Stimulated activated CD4-positive, alpha-beta T cell treated with anti-CD3 and anti-CD28 coated beads, Interleukin-1b, Interleukin-23, amount 100 ng/mL, for 4 hours (primary cell): ENCODE measurements at places on chromosomes 16 and 17.

DNA sequence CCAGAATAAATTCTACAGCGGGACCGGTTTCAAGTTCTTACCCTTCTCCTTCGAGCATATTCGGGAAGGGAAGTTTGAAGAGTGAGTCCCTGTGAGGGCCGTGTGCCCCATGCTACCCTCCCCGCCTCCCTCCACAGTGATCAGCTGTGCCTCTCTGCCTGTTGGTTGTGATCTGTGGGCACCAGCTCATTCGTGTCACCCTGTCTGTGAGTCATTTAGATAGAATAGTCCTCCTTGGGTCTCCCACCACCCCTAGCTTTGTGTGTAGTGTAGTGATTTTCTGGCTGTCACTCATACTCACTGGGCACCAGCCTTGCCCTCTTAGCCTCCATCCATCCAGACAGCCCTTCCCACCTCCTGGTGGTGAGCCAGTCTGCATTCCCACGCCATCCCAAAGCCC is 15.0 kb upstream of the NAGLU start:
- no peak for DNase-seq

DNA sequence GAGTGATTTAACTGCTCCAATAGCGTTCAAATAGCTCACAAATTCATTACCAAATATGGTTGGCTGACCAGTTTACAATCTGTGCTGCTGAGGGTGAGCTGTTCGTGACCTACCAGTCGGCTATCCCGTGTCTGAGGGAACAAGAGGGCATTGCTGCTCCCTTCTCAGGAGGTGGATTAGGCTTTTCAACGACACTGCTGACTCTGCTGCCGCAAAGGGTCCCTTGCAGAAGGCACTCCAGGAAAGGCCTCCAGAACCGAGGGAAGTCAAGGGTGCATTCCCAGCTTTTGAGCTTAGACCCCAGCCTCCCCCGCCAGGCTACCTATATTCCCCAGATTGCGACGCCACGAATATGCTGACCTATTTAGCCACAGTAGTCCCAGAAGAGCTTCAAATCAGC is 32.3 kb downstream of the GJC1 start:
- DNase-seq, result no peak

DNA sequence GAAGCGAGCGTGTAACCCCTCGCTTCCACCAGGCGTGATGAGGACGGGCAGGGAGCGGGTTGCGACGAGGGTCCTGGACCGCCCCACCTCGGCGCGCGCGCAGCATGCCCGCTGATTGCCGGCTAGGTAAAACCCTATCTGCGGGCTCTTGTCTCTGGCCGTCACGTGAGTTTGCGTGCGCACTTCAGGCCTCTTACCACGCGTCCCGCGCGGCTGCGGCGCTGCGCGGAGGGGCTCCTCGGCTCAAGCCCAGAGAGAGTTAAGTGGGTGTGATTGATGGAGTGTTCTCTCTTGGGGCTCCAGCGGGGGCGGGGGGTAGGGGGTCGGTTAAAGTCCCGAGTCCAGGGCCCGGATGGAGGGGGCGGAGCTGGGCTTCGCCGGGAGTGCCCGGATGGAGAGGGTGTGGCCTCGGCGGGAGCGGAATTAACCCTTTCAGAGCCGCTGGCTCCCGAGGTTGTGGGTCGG is 7.9 kb downstream of the KDM6B start:
- DNase-seq, result peak; percentile 81

- DNase-seq, result no peak
Observed at GRCh38 chr16:8720967-8721308, 46.5 kb downstream of the ABAT start.

- no peak for DNase-seq
Observed at GRCh38 chr16:27205423-27206065, 2.2 kb downstream of the KDM8 start.
